ENCODE measurements at places on chromosomes 5 and 9.

DNA sequence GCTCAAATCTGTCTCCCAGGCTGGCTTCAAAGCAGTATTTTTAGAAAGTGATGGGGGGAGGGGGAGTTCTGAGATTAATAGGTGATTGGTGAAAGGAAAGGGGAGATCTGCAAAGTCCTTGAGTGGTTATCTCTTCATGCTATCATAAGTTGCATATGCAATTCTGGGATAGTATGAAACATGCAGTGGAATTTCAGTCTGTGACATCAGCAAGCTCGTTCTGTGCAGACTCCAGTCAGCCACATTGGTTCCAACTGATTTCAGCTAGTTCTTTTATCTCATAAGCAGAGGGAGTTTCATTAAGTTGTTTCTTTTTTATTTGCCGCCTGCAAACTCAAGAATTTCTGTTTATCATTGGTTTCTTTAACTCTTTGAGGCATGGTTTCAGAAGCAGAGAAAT is 180.5 kb upstream of the SH3GL2 start:
- H3K36me3 ChIP-seq, result no peaks in the 10 kb centered on the region
- no peak for DNase-seq
- no peaks in the 10 kb centered on the region for H3K4me1 ChIP-seq
- no peak overlapping the region for H3K4me3 ChIP-seq

- no peak overlapping the region for H3K27ac ChIP-seq
- no peak for DNase-seq
- H3K36me3 ChIP-seq, result no peaks in the 10 kb centered on the region
- no peaks in the 10 kb centered on the region for H3K27me3 ChIP-seq
These were observed 2.7 kb upstream of the APBA1 start for GRCh38 chr9:69674716-69675438.

GRCh38 chr9:78441396-78441795 is 144.5 kb downstream of the PSAT1 start:
- no peak overlapping the region for H3K4me3 ChIP-seq
- H3K4me1 ChIP-seq, result no peaks in the 10 kb centered on the region
- no peaks in the 10 kb centered on the region for H3K36me3 ChIP-seq

DNA sequence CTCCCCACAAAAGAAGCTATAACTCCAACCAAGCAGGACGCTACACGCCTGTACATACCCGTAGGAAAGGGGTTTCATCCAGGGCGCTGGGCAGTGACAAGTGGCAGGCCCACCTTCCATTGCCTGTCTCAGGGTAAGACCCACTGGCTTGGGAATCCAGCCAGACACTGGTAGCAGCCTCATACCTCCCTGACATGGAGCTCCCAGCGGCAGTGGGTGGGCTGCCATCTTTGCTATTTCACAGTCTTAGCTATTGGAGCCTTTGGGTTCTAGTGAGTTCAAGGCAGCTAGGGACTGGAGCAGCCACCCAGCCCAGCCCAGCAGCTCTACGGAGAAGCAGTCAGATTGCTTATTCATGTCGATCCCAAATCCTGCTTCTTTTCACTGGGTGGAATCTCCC is 3.4 kb upstream of the IFNA10 start:
- H3K27ac ChIP-seq, result no peak overlapping the region
- H3K4me3 ChIP-seq, result no peak overlapping the region
- H3K27me3 ChIP-seq, result no peaks in the 10 kb centered on the region

- no peaks in the 10 kb centered on the region for H3K36me3 ChIP-seq
- H3K27me3 ChIP-seq, result no peaks in the 10 kb centered on the region
These were observed 129.4 kb downstream of the C9orf50 start for GRCh38 chr9:129491487-129491855.

- H3K27me3 ChIP-seq, result no peaks in the 10 kb centered on the region
- no peaks in the 10 kb centered on the region for H3K36me3 ChIP-seq
- no peak overlapping the region for H3K27ac ChIP-seq
- no peak overlapping the region for H3K4me3 ChIP-seq
- H3K4me1 ChIP-seq, result no peaks in the 10 kb centered on the region
These were observed 86.1 kb downstream of the SV2C start for GRCh38 chr5:76169146-76169905.

GRCh38 chr5:169652057-169652456 is 15.0 kb downstream of the DOCK2 start:
- no peaks in the 10 kb centered on the region for H3K36me3 ChIP-seq
- no peak overlapping the region for H3K4me3 ChIP-seq
- H3K27ac ChIP-seq, result no peak overlapping the region

GRCh38 chr9:111726949-111727348 is 65.5 kb downstream of the GNG10 start:
- H3K4me1 ChIP-seq, result no peaks in the 10 kb centered on the region
- no peaks in the 10 kb centered on the region for H3K36me3 ChIP-seq
- no peak overlapping the region for H3K4me3 ChIP-seq
- no peak overlapping the region for H3K27ac ChIP-seq
- no peaks in the 10 kb centered on the region for H3K27me3 ChIP-seq

DNA sequence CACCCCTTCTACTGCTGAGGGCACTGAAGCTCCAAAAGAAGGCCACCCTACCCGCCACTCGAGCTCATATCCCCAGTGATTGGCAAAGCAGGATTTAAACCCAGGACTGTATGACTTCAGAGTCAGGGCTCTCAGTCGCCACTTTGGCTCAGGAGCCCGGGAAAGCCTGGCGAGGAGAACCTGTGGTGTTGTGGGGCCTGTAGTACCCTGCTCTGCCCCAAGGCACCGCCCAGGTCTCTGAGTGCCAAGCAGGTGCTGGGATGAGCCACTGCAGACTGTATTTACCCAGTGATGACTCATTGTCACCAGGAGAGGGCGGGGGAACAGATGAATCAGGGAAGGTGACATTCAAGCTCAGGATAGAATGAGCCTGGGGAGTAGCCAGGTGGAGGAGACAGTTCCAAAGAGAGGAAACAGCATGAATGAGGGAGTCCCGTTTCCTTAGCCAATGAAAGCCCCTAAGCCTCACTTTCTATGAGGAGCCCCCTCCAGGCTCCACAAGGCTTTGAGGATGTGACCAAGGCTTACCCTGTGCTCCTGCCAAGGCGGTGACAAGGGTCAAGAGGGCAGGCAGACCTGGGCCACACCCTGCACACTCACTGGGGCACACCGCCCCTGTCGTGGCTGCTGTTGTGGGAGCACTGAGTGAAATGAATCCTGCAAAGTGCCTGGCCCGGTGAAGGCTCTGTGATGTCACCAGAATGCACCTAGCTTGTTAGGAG is 17.8 kb upstream of the DPM2 start:
- H3K27me3 ChIP-seq, result no peaks in the 10 kb centered on the region
- peaks cover 10% of the 10 kb centered on the region for H3K36me3 ChIP-seq
- H3K4me1 ChIP-seq, result peaks cover 14% of the 10 kb centered on the region
- peak; percentile 95 for DNase-seq
- H3K27ac ChIP-seq, result peak overlapping the region; percentile 95

DNA sequence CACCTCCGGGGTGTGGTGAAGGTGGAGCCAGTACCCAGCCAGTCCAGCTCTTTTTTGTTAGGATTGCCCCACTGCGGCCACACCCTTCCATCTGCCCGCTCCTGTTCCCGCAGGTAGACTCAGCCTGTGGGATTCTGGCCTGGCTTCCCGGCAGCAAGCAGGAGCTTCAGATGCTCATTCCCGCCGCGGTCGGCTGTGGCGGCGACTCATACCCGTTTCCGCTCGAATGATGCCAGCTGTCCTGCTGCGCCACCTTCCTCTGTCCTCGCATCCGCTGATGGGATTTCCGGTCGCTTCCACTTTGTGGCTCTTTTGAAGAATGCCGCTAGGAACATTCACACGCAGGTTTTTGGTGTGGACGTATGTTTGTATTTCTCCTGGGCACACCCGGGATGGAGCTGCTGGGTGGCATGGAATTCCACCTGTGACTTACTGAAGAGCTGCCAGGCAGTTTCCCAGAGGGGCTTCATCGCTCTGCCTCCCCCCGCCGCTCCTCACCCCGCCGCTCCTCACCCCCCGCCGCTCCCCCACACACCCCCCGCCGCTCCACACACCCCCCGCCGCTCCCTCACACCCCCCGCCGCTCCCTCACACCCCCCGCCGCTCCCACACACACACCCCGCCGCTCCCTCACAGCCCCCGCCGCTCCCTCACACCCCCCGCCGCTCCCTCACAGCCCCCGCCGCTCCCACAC is 60.3 kb downstream of the TENT4A start:
- H3K36me3 ChIP-seq, result no peaks in the 10 kb centered on the region
- no peak for DNase-seq
- no peak overlapping the region for H3K4me3 ChIP-seq
- H3K27ac ChIP-seq, result no peak overlapping the region
- no peaks in the 10 kb centered on the region for H3K4me1 ChIP-seq

GRCh38 chr9:89548071-89548638 is 50.2 kb upstream of the SEMA4D start:
- H3K36me3 ChIP-seq, result no peaks in the 10 kb centered on the region
- H3K4me1 ChIP-seq, result no peaks in the 10 kb centered on the region
- H3K4me3 ChIP-seq, result no peak overlapping the region
- DNase-seq, result no peak
- H3K27ac ChIP-seq, result no peak overlapping the region

DNA sequence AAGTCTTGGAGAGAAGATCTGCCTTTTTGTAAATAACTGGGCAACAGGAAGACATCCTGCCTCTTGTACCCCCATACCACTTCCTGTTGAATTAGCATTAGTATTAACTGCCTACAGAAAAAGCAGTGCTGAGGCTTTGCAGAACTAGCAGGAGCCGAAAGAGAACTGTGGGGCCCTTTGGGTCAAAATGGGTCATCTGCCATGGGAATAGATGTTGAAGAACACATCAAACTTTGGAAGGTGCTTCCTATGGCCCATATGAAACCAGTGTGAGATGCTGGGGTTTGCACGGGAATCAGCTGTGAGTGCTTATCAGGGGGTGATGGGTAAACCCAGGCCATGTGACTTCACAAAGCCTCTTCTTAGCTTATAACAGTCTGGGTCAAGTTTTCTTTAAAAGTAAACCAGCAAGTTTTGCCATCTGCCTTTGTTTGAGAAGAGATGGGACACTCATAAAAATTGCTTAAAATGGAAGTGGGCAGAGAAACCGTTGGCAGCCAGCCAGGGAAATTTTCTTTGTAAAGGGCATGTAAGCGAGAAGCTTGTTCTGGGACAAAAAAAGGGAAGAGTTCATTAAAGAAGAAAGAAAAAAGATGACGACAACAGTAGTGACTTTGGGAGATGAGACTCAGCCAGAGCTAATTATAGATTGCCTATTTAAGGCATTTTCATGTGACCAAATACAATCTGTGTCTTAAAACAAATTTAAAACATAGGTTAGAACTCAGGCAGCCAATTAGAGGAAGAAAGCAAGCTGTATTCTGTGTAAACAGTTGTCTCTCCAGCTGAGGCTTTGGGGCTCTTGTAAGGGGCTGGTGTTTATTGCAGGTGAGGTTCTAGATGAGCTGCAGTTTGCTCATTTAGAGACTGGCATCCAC is 4.4 kb downstream of the SLC25A25 start:
- DNase-seq, result peak; percentile 82
- peak overlapping the region; percentile 79 for H3K27ac ChIP-seq
- no peaks in the 10 kb centered on the region for H3K27me3 ChIP-seq
- no peak overlapping the region for H3K4me3 ChIP-seq
- H3K36me3 ChIP-seq, result no peaks in the 10 kb centered on the region

GRCh38 chr5:97163360-97163764 is 19.7 kb downstream of the RIOK2 start:
- H3K4me1 ChIP-seq, result peaks cover 3% of the 10 kb centered on the region
- no peak overlapping the region for H3K27ac ChIP-seq
- no peaks in the 10 kb centered on the region for H3K36me3 ChIP-seq
- no peak for DNase-seq
- H3K27me3 ChIP-seq, result no peaks in the 10 kb centered on the region

- H3K36me3 ChIP-seq, result no peaks in the 10 kb centered on the region
- DNase-seq, result no peak
- H3K27ac ChIP-seq, result no peak overlapping the region
- no peak overlapping the region for H3K4me3 ChIP-seq
- H3K4me1 ChIP-seq, result no peaks in the 10 kb centered on the region
- H3K27me3 ChIP-seq, result no peaks in the 10 kb centered on the region
These were observed 5.5 kb downstream of the PRSS3 start for GRCh38 chr9:33800886-33801285.

GRCh38 chr9:134811673-134812342 is 68.8 kb upstream of the FCN2 start:
- no peaks in the 10 kb centered on the region for H3K27me3 ChIP-seq
- DNase-seq, result no peak
- H3K27ac ChIP-seq, result no peak overlapping the region
- no peaks in the 10 kb centered on the region for H3K36me3 ChIP-seq
- no peaks in the 10 kb centered on the region for H3K4me1 ChIP-seq

DNA sequence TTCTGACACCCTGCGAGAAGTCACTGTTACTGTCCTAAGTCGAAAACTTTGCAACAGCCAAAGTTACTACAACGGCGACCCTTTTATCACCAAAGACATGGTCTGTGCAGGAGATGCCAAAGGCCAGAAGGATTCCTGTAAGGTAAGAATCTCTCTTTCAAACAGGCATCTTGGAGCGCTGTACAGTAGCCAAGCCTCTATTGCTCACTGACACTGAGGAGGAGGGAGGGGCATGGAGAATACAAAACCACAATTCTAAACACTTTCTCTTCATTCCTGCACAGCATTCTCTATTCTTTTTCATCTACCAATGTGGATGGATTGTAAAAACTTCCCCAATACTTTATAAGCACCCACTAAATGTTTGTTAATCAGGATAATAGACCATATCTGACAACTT is 7.4 kb downstream of the GZMK start:
- no peaks in the 10 kb centered on the region for H3K4me1 ChIP-seq
- H3K27ac ChIP-seq, result no peak overlapping the region
- H3K4me3 ChIP-seq, result no peak overlapping the region

DNA sequence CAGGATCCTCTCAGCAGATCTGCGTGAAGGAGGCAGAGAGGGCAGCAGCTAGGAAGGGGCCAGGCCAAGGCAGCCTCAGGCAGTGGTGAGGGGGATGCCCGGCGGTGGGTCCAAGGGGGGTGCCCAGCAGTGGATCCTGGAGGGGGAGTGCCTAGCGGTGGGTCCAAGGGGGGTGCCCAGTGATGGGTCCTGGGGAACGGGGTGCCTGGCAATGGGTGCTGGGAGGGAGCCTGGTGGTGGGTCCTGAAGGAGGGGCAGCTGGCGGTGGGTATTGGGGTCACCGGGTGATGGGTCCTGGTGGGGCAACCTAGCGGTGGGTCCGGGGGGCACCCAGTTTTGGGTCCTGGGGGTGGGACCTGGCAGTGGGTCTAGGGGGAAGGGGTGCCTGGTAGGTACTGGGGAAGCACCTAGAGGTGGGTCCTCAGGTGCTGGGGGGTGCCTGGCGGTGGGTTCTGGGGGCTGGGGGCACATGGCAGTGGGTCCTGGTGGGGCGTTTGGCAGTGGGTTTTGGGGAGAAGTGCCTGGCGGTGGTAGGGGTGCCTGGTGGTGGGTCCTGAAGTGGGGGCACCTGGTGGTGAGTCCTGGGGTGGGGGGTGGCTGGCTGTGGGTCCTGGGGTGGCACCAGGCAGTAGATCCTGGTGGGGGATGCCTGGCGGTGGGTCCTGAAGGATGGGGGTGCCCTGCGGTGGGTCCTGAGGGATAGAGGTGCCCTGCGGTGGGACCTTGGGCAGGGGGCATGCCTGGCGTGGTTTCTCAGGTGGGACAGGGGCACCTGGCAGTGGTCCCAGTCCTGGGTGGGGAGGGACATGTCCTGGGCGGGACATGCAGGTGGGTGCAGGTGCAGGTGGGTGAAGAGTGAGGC is 1.9 kb downstream of the LRRC14B start:
- DNase-seq, result no peak
- H3K4me1 ChIP-seq, result no peaks in the 10 kb centered on the region
- no peaks in the 10 kb centered on the region for H3K36me3 ChIP-seq

- H3K4me3 ChIP-seq, result no peak overlapping the region
- no peaks in the 10 kb centered on the region for H3K4me1 ChIP-seq
- DNase-seq, result no peak
These were observed 248.7 kb downstream of the TAF11L14 start for GRCh38 chr5:17882760-17883488.

- no peak for DNase-seq
- no peak overlapping the region for H3K27ac ChIP-seq
- H3K4me1 ChIP-seq, result no peaks in the 10 kb centered on the region
- H3K36me3 ChIP-seq, result no peaks in the 10 kb centered on the region
- no peaks in the 10 kb centered on the region for H3K27me3 ChIP-seq
These were observed 266.0 kb downstream of the DTWD2 start for GRCh38 chr5:118722122-118723020.

All from Peyer's patch (tissue), 4 donors.